ENCODE measurements at places on chromosomes 11 and 22.

GRCh38 chr11:102386136-102386734 is 39.2 kb downstream of the BIRC2 start:
- no peak for DNase-seq

DNA sequence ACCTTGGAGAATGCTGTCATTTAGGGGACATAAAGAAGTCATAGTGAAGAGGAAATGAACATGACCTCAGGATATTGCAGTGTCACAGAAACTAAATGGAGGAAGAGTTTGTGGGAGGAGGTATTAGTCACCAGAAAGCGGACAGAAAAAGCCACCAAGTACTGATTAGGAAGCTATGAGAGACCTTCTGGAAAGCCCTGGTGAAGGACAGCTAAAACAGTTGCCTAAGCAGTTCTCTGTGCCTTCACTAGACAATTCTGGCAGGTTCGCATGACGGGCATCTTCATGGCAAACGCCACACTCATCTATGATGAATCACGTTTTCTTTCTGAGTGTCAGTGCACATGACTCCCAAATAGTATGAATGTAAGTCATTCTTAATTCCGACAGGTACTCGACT is 325.8 kb downstream of the C11orf87 start:
- no peak for DNase-seq

GRCh38 chr11:94800414-94800813 is 32.3 kb downstream of the AMOTL1 start:
- DNase-seq: no peak

DNA sequence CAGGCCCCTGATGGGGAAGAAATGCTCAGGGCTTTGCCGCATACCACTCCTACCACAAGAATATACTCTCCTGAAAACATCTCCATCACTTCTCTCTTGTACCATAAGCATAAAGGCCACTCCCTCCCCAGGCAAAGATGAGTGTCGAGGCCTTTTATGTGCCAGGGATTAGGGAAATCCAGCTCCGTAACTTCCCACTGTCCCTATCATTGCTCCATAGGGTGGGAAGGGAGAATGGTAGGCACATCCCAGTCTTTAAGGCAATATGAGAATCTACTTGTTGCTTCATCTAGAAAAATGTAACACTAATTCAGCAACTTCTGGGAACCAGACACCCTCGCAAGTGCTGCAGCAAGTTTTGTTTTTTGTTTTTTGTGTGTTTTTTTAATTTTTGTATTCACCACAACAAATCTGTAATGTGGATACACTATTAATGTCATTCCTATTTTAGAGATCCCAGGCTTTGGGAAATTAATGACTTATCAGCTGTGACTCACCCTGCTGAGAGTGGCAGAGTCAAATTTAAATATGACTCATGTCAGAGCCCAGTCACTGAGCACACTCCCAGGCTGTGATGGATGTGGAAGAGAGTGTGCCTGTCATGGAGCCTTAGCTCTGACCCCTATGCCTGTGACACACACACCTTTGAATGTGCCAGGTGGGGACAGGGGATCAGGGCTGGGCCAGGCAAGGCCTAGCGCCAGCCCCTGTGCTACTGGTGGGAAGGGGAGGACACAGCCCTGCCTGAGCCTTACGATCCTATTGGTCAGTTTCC is 23.4 kb downstream of the PANX1 start:
- DNase-seq: no peak

GRCh38 chr22:28002863-28003565 is 84.0 kb upstream of the PITPNB start:
- DNase-seq: no peak

Measured in stimulated activated CD8-positive, alpha-beta memory T cell treated with anti-CD3 and anti-CD28 coated beads, Interleukin-15, amount 100 ng/mL, for 1 hour (primary cell).